ENCODE measurements at places on chromosomes 7 and 10.
A peak's percentile ranks its signal among the peaks of the same experiment; 100 is the strongest.

GRCh38 chr7:135917721-135918120, 59.4 kb downstream of the MTPN start:
- no peak for DNase-seq

DNA sequence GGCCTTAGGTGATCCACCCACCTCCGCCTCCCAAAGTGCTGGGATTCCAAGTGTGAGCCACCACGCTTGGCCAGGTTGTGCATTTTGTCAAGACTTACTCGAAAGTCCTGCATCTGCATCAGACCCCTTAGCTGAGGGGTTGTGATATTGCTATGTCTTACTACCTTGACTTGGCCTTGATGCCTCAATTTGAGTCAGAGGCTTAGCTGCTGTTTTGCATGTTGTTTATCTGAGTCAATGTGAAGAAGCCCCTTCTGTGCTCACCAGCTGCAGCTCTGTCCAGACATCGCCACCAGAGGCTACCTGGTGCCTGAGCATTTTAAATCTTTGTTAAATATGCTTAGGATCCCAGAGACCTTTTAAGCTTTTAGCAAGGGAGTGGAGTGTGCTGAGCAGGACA, 18.1 kb downstream of the UBE2D4 start:
- no peak for DNase-seq

GRCh38 chr7:67983486-67983885, 986.9 kb downstream of the TYW1 start:
- DNase-seq = no peak

DNA sequence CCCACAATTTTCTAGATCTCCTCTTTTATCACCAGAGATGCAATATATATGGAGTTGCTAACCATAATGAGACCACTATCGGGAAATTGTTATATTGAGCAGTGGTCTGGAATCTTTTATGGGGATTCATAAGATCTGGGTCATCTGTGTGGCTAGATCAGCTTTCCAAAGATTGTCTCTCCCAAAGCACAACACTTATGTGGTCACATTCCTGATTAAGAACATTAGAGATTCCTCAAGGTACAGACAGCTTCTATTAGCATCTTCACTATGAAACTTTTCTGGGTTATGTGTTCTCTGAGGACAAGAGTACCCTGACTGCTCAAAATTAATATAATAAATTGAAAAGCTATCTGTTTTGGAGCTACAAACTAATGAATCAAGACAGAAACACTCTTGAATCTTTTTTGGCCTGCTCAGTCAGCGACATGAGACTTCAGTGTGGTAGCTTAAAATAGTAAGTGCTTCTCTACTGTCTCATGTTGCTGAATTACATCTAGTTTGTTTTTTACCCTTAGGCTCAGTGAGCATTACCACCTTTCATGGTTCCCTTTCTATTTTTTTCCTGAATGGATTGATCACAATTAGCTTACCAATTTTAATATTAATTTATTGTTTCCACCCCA, 42.6 kb upstream of the STRIP2 start:
- no peak for DNase-seq

DNA sequence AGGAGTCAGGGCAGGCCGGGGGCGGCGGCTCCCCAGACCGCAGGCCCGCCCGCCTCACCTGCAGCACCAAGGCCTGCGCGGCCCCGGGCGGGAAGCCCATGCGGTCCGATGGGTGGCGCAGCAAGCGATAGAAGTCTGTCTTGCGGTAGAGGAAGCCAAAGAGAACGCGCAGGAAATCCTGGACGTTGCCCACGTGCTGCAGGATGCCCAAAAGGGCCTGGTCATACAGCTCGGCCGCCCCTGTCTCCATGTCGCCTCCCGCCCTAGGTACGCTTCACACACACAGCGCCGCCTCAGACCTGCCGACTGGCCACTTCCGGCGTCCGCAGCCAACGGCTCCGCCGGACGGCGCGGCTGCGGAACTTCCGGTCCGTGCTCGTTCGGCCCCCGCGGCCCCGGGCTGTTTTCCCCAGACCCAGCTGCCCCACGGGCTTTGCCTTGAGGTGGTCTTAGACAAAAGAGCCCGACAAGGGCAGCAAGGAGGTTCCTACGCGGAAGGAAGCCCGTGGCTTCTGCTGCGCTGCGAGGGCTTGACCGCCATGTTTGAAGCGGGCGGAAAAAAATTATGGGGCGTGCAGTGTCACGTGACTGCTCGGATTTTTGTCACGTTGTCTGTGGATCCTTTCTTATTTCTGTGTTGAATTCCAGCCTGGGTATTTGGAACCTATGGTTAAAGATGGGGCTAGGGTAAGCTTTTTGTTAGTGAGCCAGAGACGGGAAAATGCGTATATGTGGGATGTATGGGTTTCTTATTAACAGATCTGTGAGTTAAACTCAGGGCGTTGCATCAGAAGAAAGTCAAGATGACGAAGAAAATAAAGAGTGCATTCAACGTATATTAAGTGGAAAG, at the start of gene NUDCD3:
TSS of gene NUDCD3 (minus strand) at position 308 of the 850 bp plus-strand sequence. CDS start at position 250, 58 bp downstream.
- peak; percentile 77 for DNase-seq

GRCh38 chr10:118871244-118871865, 116.6 kb upstream of the CACUL1 start:
- DNase-seq = no peak

GRCh38 chr10:46287846-46288477, 1.2 kb downstream of the ANTXRL start:
- DNase-seq = no peak

DNA sequence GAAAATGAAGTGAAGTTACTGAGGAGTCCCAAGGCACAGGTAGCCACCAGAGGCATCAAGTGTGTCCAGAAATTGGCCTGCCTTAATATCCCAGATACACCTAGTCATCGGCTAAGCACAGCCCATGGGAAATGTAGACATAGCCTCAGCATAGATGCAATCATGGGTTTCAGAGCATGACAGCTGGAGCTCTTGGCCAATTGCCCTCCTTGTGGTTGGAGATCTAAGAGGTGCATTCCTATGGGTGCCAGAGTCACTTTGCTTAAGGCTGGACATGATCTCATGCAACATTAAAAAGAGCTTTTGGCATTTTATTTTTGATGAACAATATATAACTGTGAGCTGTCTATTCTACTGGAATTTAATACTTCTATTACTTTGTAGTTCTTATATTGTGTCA, 758.0 kb upstream of the LRRTM3 start:
- no peak for DNase-seq

DNA sequence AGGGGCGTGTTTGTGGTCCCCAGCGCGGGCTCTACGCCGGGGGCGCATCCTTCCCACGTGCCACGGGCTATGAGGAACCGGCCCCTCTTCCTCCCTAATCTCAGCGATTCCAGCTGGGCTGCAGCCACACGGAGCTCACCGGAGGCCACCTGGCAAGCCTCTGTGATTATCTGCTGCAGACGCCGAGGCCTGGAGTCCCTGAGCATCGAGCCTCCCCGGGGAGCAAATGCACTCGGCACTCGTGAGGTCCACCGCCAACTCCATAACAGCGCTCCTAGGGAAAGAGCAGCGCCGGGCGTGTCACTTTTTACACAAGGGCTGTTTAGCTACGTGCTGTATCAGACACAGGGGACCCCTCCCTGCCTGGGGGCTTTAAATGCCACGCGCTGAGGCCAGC, 101.2 kb downstream of the DYNC2I1 start:
- DNase-seq = no peak

- DNase-seq = no peak
Measured at GRCh38 chr7:69739931-69740431, 141.7 kb downstream of the AUTS2 start.

DNA sequence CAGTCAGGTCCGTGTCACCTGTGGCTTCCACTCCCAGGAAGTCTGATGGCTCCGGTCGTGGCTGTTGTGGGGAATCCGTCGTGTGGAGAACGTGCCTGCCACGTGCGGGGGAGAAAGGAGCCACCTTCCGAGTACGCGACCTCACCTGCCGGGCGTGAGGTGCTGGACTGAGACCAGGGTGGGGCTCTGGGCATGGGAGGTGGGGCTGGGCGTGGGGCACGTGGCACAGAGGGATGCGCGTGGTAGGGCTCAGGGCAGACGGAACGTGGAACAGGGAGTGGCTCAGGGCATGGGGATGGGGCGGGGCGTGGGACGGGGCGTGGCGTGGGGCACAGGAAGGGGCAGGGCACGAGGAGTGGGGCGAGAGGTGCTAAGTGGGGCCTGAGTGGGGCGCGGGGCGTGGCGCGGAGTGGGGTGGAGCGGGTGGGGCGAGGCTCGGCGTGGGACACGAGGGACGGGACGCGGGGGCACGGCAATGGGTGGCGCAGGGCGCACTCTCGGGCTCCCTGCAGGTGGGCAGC, 64.8 kb downstream of the C10orf143 start:
- no peak for DNase-seq

DNA sequence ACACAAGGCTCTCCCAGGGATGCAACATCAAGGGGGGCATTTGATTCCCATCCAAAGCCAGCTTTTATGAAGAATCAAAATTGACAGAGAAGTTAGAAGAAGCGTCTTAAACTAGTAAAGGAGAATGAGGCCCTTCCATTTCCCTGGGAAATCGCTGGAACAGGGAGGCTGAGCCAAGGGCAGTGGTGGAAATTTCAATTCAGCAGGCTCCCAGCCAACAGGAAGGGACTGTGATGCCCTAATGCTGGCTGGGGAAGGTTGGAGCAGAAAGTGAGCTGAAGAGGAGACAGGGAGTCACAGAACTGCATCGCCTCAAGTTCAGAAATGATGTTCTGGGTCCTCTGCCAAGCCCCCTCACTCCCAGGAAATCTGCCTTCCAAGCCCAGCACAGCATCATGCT, 517.3 kb downstream of the GRID1 start:
- DNase-seq = no peak

- no peak for DNase-seq
Measured at GRCh38 chr7:158165711-158166110, 421.9 kb downstream of the PTPRN2 start.

DNA sequence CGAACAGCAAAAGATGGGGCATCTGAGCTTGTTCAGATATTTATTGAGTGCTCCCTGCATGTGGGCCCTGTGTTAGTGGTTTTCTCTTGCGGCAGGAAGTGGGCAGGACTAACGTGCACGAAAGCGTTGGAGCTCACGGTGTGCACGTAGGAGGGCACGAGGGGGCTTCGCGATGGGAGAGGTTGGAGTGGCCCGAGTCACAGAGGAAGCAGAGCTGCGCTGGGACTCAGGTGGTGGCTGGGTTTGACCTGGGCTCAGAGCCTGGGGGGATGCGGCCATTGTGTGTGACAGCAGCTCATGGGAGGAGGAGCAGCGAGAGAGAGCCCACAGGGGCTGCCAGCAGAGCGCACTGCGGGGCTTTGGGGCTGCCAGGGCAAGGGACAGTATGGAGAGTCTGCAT, 7.7 kb downstream of the ZSCAN25 start:
- peak; percentile 32 for DNase-seq

- DNase-seq = no peak
Measured at GRCh38 chr10:124619195-124619594, 125.0 kb downstream of the FAM53B start.

GRCh38 chr7:1012004-1012715, 29.2 kb downstream of the CYP2W1 start:
- DNase-seq = no peak

DNA sequence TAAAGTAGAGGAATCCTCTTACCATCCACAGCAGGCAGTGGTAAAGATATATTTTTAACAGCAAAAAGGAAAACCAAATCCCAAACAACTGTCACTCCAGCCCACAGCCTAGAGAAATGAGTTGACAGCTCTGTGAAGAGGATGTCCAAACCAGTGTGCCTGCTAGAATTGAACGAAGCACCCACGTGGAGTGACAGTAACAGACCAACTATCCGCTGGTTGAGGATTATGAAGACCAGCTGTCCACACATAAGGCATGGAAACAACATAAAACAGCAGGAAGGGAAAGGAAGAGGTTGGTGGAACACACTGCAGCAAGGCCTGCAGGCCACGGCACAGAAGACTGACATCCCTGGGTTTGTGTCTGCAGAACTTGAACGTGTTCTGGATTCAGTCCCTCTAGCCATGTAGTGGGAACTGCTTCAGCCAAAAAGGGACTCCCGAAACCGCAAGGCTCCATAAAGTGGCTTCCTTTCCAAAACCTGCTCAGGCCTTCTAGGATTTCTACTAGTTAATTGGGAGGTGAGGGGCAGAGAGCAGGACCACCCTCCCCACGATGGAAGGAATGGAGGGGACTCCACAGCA, 324.4 kb downstream of the BICC1 start:
- DNase-seq = no peak

DNA sequence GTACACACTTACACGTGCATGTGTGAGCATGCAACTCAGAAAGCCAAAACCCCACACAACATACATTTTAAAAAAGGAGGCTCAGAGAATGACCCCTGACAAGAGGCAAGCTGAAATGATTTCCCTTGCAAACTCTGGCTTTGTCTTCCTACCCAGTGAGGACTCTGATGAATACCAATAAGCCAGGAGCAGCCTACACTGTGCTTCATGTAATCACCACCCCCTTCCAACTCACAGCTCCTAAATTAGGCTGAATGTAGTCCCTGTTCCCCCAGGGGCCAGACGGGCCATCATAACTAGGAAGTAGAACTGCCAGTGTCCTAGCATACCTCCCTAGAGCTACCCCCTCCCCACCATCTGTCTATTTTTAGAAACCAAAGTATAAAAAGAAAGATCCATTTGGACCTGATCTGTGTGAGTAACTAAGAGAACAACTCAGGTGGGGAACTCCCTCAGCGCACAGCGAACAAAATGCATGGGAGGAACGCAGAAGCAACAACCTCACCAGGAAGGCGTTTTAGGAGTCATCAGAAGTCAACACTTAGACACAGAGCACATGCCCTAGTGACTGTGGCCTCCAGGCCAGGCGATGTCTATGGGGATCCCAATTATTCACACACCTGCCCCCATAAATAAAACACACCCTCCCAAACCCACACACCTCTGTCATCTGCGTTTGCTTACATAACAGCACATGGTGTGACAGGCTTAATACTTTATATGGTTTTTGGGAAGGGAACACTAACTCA, 1.9 kb downstream of the DGKI start:
- DNase-seq = no peak
